ENCODE measurements at places on chromosomes 12 and 14.

DNA sequence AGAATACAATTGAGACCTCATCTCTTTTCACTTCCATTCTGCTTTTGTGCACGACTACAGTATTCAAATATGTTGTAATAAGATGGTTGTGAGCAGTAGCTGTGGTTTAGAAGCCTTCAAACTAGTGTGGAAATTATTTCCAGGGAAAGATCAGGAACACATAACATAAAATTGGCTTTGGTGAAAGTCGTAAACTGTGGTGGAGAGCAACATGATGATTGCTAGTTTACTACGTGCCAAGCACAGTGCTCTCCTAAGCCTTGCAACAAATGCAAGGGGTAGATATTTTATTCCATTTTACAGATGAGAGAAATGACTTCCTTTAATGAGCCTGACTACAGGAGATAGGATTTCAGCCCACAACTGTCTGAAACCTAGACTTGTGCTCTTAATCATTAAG, 172.4 kb upstream of the LMNTD1 start:
- DNase-seq, result no peak

GRCh38 chr14:38070061-38070588, 137.6 kb upstream of the SSTR1 start:
- no peak for DNase-seq

DNA sequence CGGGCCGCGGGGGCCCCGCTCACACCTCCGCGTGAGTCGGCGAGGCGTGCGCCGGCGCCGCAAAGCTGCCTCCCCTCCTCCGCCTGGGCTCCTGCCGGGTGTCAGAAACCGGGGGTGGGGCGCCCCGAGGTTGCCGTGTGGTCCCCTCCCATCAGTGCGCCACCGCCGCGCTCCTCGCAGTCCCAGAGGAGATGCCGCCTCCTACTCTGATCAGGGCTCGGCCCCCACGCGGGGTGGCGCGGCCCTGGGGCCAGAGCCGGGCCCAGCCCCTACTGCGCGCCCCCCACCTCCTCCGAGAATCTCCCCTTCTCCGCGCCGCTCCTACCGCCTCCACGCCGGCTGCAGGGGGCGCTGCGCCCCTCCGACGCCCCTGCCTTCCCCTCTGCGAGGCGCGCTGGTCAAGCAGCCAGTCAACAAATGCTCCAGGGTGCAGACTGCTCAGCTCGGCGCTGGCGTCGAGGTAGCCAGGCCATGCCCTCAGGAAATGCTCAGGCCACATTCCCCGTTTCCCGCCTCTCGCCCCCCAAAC, 467 bp upstream of the JAG2 start:
- DNase-seq, result no peak

DNA sequence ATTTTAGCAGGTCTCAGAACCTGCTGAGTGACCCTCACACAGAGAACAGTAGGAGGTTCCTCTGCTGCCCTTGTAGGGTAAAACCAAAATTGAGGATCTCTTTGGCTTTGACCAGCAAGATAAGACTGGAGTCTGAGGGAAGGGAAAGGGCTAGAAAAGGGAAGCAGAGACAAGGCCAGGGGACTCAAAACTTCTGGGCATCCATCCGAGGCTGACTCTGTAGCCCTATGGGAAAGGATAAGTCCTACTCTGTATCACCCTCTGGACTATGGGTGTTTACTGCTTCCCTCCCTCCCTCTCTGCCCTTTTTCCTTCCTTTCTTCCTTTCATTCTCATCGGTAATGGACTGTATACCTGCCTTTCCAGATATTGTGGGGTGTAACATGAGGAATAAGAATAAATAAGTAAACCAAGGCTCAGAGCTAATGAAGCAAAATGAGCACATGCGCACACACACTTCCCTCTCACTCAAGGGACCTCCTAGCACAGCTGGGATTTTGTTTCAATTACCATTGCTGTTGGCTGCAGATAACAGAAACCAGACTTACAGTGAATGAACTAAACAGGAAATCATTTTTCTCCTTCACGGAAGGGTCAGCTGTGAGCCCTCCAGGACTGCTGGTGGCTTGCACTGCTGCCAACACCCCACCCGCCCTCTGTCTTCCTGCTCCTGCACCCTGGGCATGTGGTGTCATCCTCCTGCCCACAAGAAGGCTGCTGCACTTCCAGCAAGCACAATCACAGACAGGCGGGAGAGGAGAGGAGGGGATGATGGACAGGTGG, 404.4 kb upstream of the CCDC196 start:
- peak; percentile 1 for DNase-seq
